Hepatocyte (in vitro differentiated cells): ENCODE measurements at places on chromosomes 3 and 15. TPM values are rescaled to one million over a fixed set of nuclear protein-coding genes. Genes with fewer than 3 reads are reported as not detected.

- DNase-seq: no peak
Measured at GRCh38 chr15:41798607-41799487, 24.6 kb downstream of the MAPKBP1 start.

MCF2L2 gene
- total RNA-seq: 0.40 and 0.63 TPM in 2 replicates

DNA sequence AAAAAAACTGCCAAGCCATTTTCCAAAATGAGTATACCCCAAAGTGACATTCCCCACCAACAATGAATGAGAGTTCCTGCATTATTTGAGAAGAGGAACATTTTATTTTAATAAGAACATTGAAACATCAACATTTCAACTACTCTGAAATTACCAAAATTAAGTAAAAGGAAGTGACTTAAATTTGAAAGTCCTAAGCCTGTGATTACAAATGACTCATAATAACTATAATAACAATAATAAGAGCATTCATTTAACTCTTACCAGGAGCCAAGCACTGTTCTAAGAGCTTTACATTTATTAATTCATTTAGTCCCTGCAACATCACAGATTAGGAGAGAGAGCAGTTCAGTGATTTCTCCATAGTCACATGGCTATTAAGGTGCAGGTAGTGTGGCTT is 32.4 kb downstream of the LRRC28 start:
- no peak for DNase-seq

DNA sequence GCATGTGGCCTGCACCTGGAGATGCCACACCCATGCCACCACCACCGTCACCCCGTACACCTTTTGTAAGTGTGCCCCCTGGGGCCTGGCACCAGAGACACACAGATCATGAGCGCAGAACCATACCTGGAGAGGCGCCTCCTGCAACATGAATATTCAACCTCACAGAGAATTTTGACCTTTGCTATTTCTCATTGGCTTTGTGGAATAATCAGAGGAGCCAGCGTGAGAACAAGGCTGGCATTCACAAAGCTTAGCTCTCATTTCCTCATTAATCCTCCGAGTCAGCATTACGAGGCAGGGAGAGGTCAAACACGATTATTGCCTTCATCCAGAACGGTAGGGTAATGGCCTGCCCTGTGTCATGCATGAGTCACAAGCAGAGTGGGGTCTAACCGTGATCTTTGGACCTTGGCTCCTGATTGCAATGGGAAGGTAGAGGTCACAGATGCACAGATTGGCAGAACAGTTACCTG is 73.0 kb upstream of the POMGNT2 start:
- peak; percentile 80 for DNase-seq

DNA sequence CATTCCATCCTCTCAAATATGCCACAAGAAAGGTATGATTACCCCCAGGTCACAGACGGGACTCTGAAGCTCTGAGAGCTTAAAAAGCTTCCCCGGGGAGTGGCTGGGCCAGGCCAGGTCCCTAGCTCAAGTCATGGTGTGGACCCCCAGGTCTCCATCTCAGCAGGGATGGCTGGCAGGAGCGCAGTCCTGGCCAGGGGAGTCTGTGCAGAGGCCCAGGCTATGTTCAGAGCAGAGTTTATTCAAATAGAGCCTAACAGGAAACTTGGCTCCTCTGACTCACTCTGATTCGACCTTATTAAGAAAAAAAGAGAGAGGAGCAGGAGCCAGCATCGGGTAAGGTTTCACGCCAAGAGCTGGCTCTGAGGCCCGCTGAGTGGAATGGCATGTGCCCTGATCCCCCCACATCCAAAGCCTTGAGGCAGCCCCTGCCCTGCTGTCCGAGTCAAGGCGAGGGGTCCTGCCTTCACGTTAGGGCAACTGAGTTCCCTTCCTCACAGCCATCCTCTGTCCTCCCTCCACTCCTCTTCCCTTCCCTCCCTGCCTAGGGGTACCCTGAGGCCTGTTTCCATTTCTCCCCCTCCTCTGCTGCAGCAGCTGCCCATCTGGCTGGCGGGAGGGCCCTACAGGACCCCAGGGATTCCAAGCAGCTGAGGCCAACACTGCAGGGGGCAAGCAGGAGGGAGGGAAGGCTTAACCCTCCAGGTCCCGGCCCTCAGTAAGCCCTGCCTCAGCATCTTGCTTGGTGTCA is 1.9 kb upstream of the LOXL1 start:
- peak; percentile 60 for DNase-seq

GRCh38 chr3:2920103-2920502 is 190.1 kb downstream of the IL5RA start:
- DNase-seq: no peak

GRCh38 chr3:155217591-155217990 is 75.9 kb downstream of the STRIT1 start:
- no peak for DNase-seq

- peak; percentile 58 for DNase-seq
Measured at GRCh38 chr3:161890147-161890625, 393.6 kb downstream of the OTOL1 start.

DNA sequence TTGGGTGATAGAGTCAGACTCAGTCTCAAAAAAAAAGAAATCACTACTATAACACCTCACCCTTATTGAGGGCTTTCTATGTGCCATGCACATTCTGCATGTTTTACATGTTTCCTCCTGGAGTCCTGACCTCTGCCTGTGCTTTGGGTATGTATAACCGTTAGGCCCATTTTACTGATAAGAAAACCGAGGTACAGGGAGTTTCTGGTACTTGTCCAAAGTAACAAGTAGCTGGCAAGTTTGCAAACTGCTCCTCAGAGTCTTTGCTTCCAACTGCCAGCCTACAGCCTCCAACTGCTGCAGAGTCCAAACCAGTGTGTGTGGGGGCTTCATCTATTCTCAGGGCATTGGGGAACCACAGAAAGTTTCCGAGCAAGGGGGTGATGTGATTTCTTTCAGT is 3.7 kb upstream of the GNAI2 start:
- no peak for DNase-seq

IGSF11 gene
- total RNA-seq: 0.40 TPM in 1 of 2 replicates, not detected in the other

DNA sequence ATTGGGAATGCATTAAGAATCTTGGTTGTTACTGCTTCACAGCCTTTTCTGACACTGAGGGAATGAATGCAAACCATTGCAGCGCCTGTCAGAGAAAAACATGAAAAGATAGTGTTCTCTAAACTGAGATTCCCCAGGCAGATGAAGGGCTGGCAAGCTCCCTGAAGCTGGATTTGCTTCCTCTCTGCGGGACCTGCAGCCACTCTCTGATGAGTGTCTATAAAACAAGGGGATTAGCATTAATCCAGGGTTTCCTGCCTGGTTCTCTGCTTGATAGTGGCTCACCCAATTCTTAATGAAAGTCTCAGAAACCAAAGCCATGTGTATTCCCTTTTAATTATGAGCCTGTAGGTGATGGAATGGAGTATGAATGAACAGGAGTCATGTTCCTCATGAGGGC is 344.3 kb upstream of the UMPS start:
- DNase-seq: no peak

GRCh38 chr3:194395778-194396538 is 3.1 kb downstream of the GP5 start:
- peak; percentile 64 for DNase-seq

- DNase-seq: no peak
Measured at GRCh38 chr3:45670991-45671390, 18.2 kb upstream of the SACM1L start.

FBXO40 gene
- total RNA-seq: not detected in 2 replicates

DNA sequence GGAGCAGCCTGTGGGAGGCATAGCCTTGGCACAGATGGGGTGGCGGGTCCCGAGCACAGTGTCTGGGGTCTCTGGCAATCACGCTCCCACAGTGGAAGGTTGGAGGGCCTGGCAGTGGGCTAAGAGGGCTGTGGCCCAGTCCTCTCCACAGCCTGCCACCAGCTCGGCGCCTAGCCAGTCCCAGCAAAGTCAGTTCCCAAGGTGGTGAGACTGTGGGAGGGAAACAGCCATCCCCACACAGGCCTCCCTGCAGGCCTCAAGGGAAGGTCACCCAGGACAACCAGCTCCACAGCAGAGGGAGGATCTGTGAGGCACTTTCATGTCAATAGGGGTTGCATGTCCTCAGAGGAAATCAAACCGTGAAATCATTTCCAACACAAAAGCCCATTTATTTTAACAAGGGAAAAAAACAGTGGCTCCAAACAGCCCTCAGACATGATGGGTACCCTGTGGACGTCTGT is 27.6 kb upstream of the LIMD1 start:
- no peak for DNase-seq

DNA sequence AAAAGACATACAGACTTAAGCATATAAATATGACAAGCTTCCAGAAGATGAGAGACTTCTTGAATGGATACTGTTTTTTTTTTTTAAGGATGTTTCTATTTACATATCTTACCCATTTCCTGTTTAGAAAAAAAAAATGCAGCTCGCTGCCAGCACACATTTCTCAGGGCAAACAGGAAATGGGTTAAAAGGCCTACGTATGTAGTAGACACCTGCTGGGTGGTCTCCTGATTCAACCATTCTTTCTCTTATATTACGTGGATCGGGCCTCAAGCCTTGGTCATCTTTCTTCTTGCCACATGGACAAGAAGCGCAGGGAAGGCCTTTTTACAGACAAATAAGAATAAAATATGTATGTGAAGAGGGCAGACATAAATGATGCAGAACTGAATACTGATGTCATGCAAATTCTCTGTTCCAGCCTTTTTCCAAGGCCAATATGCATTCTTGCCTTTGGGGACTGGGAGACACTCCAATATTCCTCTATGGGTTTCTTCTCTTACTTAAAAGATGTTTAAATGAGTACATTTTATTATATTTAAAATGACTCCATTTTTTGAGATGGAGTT is 35.0 kb upstream of the TJP1 start:
- DNase-seq: no peak

DNA sequence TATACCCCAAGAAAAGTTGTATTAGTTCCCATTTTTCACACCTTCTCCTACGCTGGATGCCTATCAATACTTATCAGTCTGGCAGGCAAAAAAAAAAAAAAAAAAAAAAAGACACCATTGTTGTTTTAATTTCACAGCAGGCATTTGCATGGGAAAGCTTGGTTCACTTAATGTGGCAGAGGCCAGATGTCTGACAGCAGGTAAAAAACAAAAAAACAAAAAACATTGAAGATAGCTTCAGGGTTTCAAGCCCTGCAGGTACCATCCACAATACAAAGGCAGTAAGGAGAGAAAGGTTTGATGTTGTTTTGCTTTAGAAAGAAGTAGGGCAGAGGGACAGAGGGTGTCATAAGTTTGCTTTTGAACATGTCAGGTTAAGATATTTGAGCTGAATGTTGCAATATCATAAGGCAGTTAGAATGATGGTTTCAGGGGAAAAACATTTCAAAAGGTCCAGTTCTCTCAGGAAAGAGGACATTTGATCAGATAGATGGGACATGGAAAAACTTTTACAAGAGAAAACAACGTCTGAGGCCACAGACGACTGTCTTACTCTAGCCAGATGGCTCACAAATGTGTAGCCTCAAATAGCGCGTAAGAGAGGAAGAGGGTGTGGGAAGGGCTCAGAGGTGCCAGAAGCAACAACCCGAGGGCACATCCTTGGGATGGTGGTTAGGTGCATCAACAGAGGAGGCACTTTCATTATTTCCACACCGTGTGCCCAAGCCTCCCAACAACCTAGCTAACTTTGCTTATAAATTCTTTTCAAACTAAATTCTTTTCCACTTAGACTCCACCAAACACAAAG is 25.7 kb downstream of the PCOLCE2 start:
- DNase-seq: no peak
